ENCODE measurements at places on chromosomes 1 and 21.

DNA sequence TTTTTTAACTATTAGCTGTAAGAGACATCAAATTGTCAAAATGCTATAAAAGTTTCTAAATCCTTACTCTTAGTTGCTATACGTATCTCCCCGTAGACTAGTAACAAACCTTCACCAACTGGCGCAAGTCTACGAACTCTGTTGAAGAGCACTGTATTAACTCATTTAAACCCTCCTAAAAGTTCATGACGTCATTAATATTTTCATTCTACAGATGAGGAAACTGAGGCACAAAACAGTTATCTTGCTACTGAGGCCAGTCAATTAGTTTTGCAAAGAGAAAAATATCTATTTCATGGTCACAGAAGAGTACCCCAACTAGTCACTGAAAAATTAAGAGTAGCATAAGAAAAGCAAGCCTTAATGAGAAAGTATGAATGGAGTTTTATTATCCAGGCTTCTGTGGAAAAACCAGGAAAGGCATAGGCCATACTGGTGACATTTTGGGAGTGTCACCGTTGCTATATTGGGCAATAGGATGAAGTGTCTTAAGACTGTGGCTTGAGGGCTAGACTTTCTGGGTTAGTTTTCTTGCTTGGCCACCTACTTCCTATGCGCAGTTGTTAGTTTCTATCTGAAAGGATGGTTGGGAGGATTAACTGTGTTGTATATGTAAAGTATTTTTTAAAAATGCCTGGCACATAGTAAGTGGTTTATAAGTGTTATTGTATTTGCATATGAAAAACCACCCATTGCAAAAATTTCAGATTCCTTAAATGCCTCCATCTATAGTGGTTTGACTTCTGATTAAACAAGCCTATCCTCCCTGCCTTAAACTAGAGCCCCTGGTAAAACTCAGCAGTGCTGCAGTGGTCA lies 52.4 kb upstream of the SYT14 start:
- DNase-seq = no peak

- DNase-seq = no peak
Measured at GRCh38 chr1:52915855-52916220, 5.7 kb downstream of the ECHDC2 start.

- no peak for DNase-seq
Measured at GRCh38 chr1:7224081-7224534, 438.9 kb downstream of the CAMTA1 start.

- DNase-seq = no peak
Measured at GRCh38 chr1:226511296-226511695, 37.3 kb upstream of the STUM start.

DNA sequence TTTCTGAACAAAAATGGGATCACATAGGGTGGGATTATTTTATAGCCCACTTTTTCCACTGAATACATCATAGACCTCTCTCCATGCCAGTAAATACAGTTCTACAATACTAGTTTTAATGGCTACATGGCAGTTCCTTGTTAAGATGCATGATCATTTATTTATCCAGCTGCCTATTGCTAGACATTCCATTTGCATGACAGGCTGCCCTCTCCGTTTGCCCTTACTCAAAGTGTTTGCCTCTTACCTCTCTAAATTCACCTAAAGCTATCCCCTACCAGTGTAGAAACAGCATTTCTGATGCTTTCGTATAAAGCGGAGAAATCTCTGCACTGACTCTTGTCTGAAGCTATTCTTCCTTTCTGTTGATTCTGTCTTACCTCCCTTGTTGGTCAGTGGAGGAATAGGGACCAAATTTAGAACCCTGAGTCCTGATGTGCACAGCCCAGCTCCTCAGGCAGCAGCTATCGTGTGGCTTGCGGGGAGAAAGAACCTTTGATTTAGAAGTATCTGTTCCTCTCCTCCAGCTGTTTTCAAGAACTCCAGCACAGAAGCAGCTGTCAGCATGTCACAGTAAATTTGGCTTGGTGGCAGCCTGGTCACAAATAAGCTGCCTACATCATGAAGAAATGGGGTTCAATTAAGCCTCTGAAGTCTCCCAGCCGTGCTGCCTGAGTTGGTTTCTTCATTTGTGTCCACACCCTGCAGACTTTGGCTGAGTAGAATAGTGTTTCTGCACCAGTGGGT lies 337.3 kb downstream of the PRDM2 start:
- DNase-seq = no peak

DNA sequence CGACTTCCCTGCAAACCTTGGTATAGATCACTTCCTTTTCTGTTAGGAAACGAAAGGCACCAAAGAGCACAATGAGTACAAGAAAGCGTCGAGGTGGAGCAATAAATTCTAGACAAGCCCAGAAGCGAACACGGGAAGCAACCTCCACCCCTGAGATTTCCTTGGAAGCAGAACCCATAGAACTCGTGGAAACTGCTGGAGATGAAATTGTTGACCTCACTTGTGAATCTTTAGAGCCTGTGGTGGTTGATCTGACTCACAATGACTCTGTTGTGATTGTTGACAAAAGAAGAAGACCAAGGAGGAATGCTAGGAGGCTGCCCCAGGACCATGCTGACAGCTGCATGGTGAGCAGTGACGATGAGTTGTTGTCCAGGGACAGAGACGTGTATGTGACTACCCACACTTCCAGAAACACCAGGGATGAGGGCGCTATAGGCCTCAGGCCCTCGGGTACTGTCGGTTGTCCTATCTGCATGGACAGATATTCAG lies 18.5 kb downstream of the FAM89A start:
- no peak for DNase-seq

DNA sequence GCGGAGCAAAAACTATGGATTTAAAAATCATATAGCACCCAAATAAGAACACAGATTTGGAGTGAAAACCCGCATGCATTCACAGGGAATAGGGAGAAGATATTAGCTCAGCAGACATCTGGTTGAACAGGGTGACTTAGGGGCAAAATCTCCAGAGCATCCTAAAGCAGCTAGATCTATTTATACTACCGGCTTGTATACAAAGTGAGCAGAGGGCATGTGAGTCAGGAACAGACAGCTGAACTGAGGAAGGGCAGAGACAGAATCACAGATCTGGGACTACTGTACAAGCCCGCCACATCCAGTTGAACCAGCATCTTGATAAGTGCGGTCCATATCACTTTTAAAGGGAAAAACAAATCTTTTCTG lies 35.2 kb upstream of the EXOSC10 start:
- DNase-seq = no peak

DNA sequence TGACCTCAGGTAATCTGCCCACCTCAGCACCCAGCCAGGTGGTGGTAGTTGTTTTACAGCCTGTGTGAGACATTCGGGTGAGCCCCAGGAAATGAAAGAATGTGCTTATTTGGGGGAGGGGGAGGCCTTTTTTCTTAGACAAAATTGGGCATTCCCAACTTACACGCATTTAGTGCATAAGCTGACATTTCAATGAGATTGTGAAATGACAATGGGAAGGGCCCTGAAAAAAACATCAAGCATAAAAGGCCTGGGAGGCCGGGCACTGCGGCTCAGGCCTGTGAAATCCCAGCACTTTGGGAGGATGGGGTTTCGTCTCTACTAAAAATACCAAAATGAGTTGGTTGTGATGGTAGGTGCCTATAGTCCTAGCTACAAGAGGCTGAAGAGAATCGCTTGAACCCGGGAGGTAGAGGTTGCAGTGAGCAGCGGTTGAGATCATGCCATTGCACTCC lies 5.0 kb downstream of the GAS5 start:
- no peak for DNase-seq

DNA sequence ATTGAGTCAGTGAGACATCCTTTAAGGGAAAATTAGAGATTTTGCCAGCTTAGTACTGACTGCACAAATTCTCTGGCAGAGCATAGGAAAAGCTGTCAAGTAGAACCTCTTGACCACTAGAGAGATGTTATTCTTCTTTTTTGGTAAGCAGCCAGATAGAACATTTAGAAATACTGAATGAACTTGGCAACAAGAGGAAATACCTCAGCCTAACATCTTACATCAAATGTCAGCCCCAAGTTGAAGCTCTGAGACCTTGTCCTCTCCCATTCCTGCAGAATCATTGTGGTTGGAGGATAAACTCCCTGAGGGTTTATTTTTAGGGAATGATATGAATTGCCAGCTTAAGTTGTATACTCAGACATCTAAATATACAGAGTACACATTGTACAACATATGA lies 53.5 kb downstream of the MIGA1 start:
- DNase-seq = no peak

GRCh38 chr1:200811704-200812103 lies 61.1 kb upstream of the GPR25 start:
- no peak for DNase-seq

DNA sequence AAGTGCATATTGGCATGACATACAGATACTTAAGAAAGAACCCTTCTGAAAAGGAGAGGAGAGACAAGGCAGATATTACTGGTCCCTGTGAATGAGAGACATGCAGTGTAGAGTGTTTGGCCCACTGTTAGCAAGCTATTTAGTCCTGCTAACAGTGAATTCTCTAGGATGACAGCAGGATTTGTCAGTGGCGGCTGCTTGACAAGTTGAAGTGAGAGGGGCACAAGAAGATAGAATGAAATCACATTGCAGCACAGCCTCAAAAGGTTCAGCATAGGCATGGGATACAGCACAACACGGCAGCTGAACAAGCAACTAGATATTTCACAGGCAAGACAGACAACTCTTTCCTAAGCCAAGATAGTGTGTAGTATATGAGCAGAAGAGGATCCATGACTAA lies 407.9 kb downstream of the PLA2G4A start:
- no peak for DNase-seq

DNA sequence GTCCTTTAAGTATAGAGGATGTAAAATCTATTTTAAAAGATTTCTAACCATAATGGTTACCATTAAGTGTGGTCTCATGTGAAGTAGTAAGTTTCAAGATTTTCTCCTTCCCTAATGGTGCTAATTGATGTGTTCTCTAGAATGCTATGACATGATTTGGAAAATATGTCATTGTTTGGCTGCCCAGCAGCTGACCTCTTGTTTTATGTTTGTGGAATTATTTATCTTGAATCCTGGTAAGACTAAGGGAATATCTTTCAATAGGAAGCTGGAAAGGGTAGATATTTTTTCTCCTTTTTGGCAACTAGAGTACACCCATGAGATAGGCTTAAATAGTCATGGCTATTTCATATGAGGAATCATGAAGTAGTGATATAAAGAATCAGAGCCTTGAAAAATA lies 139.8 kb upstream of the CHODL start:
- DNase-seq = no peak

DNA sequence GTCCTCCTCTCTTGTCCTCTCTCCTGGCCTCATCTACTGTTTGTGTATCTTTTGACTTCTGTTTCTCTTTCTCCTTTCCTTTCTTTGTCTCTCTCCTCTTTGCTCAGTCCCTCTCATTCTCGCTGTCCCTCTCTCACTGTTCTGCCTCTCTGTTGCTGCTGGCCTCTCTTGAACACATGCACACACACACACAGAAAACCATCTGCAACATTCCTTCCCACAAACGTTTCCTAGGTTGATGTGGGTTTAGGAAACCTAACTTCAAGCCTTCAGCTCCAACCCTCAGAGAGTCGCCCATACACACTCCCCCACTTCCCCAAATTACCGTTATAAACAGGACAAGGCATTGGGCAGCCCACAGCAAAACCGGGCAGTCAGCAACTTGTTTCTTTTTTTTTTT lies 10.9 kb upstream of the SSBP3 start:
- no peak for DNase-seq

GRCh38 chr1:108140936-108141335 lies 59.2 kb downstream of the SLC25A24 start:
- no peak for DNase-seq

DNA sequence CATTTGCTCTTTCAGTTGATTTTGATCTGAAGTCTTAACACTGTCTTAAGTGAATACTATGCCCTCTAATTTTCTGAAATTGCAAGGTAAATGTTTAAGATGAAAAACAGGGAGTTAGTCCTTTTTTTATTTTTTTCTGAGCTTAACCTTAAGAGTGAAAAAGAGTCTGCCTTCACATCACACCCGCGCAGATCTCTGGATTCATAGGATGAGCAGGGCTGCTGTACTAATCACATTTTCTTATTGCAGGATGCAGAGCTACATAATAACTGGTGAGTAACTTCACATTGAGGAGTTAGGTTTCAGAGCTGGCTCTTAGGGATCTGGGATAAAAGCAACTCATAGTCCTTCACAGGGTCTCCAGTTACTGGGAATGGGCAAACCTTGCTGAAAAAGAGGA lies 188.7 kb upstream of the ATP1B1 start:
- DNase-seq = no peak

DNA sequence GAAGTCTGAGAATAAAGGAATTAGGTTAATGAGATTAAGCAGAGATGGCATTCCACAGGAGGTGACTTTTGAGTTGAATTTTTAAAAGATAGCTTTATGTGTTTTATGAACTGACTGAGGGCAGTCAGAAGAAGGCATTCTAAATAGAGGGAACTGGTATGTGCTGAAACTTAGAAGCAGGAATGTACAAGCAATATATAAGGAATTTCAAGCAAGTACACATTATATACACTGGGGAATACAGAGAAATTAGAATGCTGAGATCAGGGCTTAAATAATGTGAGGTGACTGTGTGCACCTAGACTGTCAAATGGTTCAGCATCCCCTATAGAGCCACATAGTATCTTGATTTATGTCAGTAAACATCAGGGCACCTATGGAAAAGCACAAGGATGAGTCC lies 19.3 kb downstream of the WNT2B start:
- DNase-seq = no peak

- no peak for DNase-seq
Measured at GRCh38 chr21:32137266-32137665, 141.6 kb downstream of the MIS18A start.

DNA sequence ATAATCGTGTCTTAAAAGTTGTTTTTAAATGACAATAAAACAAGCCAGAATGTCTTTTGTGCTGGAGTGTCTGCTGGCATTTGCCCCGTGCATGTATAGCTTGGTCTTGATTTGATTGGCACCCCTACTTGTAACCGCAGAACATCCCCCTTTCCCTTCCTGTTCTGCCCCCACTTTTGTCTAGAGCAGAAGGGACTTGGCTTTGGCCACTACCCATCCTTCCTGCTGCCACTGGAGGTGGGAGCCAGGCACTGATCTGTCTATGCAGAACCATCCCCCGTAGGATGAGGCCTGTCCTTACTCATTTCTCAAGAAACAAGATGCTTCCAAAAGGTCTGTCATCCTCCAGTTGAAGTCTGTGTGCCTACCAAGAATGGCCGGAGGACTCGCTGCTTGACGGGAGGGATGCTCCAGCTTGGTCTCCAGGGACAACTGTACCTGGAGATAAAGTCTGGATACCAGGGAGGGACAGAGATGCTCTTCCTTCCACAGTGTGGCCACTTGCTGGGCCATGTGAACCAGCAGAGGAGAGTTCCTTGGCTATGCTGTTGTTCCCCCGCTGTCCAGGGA lies 1.1 kb upstream of the SLC27A3 start:
- no peak for DNase-seq

- DNase-seq = no peak
Measured at GRCh38 chr1:54118704-54119103, 34.1 kb downstream of the CDCP2 start.
